ENCODE measurements at places on chromosomes 13 and 19.

GRCh38 chr19:44745341-44745831, 3.1 kb upstream of the BCL3 start:
- DNase-seq: no peak

DNA sequence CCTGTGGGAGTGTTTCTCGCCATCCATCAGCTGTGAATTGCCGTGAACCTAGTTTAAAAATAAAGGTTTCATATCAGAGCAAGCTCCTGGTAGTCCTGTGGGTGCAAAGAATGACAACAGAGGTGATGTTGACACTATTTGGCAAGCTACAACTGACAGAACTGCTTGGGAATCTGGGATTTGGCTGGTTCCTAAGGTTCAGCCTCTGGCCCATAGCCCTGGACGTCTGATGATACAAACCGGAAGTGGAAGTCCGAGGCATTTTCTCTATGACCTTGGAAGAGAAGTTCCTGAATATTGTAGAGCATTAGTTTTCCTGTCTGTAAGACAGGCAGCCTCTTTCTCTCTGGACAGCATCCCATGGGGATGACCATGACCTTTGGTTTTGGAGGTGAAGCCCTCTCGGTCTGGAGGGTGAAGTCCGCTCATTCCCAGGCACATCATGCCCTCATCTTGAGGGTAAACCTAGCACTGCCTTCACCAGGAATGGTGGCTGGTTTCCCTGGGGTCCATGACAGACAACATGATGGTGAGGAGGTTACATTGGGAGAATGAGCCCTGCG, 29.1 kb downstream of the GATAD2A start:
- DNase-seq: no peak

DNA sequence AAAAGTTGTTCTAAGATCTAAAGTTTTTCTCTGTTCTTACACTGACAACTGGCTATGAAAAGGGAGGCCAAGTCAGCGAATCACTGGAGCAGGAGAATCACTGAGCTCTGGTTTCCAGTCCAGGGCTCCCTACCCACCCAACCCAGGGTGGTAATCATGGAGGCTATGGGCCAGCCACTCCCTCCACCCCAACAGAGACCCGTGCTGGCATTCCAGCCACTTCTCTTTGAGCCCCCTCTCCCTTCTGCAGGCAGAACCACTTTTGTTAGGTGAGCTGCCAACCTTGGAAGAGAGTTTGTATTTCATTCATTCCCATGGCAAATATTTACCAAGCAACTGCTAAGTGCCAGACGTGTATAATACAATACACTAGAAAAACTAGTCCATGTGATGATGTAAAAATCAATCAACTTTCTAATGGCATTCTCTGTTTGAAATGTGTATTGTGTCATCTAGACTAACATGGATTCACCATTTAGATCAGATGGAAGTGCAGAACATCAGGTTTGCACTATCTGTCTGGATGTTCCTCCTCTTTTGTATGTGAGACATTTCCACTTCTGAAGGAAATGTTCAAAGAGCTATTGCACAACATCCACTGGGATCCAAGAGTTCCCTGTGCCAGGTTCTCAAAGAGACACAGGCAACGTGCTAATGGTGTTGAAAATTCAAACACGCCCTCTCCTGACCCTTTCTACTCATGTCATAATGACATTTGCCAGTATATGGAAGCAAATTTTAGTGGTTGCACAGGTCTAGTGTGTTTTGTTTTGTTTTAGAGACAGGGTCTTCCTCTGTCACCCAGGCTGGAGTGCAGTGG, 5.3 kb downstream of the MLNR start:
- peak; percentile 21 for DNase-seq

- DNase-seq: no peak
These were observed 14.7 kb downstream of the ATP11A start for GRCh38 chr13:112704308-112705145.

GRCh38 chr19:41323430-41324125, 13.6 kb downstream of the CCDC97 start:
- no peak for DNase-seq

GRCh38 chr13:78978381-78978998, 319.5 kb upstream of the OBI1 start:
- peak; percentile 25 for DNase-seq

- DNase-seq: no peak
These were observed 833.0 kb downstream of the DIAPH3 start for GRCh38 chr13:59330764-59331163.

GRCh38 chr13:92775658-92776057, 450.9 kb upstream of the GPC6 start:
- DNase-seq: no peak

DNA sequence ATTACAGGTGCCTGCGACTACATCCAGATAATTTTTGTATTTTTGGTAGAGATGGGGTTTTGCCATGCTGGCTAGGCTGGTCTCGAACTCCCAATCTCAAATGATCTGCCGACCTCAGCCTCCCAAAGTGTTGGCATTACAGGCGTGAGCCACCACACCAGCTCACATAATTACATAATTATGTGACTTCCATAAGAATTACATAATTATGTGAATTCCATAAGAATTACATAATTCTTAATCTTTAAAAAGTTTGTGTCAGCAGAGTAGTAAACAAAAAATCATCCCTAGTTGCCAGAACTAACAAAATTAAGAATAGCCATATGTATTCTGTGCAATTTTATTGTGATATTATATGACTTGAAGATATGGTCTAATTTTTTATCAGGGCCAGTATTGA, 25.6 kb downstream of the IFT88 start:
- DNase-seq: no peak

GRCh38 chr13:50631041-50631440, 212.5 kb downstream of the DLEU7 start:
- no peak for DNase-seq

- DNase-seq: no peak
These were observed 28.5 kb upstream of the PLEKHF1 start for GRCh38 chr19:29636553-29637360.

GRCh38 chr13:87207280-87208003, 463.7 kb upstream of the SLITRK5 start:
- no peak for DNase-seq

- no peak for DNase-seq
These were observed 11.4 kb downstream of the NDFIP2 start for GRCh38 chr13:79492313-79492798.

- no peak for DNase-seq
These were observed 709 bp downstream of the ATP8A2 start for GRCh38 chr13:25372284-25373081.

- DNase-seq: no peak
These were observed 145.1 kb downstream of the LACC1 start for GRCh38 chr13:44024846-44025195.

DNA sequence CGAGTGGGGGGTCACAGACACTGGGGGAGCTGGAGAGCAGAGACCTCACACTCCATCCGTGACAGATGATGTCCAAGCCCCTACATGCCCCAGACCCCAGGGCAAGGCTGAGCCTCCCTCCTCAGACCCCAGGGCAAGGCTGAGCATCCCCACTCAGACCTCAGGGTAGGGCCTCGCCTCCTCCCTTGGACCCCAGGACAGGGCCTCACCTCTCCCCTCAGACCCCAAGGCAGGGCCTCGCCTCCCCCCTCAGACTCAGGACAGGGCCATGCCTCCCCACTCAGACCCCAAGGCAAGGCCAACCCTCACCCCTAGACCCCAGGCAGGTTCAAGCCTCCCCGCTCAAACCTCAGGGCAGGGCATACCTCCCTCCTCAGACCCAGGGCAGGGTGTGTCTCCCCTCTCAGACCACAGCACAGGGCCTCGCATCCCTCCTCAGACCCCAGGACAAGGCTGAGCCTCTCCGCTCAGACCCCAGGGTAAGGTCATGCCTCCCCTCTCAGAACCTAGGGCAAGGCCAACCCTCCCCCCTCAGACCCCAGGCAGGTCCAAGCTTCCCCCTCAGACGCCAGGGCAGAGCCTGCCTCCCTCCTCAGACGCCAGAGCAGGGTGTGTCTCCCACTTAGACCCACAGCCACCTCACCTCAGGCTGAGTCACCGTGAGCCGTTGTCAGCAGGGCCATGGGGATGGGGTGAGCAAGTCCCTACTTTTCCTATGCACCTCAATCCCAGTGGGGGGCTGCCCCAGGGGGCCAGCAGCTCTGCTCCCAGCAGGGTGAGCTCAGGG, 1.7 kb upstream of the S1PR4 start:
- DNase-seq: no peak

- DNase-seq: no peak
These were observed 38.1 kb downstream of the NUFIP1 start for GRCh38 chr13:44951184-44951583.

DNA sequence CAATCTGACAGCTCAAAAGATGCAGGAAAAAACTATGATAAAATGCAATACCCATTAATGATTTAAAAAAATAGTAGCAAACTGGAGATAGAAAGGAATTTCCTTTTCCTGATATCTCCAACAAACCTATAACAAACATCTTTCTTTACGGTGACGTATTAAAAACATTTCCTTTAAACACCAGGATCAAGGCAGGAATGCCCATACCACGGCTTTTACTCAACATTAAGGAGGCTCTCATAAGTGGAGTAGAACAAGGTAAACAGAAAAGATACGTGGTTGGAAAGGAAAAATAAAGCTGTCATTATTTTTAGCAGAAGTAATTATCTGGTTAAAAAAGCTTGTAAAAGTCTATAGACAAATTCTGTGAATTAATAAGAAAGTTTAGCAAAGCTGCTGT, 61.1 kb downstream of the MIPEP start:
- no peak for DNase-seq

- no peak for DNase-seq
These were observed 15.3 kb upstream of the KCTD4 start for GRCh38 chr13:45216193-45216592.

DNA sequence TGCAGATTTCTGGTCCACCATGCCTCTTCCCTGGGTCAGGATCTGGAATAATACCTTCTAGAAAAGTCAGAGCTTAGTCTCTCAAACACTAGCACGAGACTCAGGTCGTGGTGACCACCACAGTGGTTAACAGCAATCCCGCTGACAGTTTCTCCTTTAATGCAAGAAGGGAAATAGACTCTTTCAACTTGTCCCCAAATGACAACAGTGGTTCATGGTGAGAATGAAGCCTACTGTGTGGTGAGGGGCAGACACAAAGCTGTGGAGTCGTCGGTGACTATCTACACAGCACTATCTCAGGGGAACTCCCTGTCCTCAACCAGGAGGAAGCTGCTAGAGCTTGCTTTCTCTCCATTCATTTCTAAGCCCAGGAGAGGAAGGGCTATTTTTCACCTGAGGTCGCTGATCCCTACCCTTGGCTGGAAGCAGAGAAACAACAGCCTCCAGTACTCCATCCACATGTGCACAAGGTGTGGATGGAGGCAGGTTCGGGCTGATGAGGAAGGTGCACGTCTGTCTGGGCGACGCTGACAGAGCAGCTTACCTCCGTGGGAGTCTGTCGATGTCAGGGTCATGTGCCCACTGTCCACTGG, 72.4 kb downstream of the STK24 start:
- no peak for DNase-seq

DNA sequence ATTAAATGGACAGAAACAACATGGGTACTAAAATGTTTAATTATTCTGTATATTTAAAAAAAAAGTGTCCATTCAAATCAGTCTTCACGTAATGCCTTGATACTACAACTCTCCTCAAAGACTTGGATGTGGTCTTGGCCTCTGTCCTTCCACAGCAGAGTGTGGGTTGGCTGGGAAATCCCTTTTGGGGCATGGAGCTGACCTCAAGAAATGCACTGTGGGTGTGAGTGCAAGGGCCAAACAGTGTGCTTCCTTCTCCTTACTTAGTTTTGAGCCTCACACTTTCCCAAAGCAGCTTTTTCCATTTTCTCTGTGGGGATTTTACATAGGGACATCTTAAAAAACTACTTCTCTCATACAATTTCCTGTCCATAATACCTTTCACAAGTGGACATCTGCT, 607.4 kb downstream of the EFNB2 start:
- no peak for DNase-seq

DNA sequence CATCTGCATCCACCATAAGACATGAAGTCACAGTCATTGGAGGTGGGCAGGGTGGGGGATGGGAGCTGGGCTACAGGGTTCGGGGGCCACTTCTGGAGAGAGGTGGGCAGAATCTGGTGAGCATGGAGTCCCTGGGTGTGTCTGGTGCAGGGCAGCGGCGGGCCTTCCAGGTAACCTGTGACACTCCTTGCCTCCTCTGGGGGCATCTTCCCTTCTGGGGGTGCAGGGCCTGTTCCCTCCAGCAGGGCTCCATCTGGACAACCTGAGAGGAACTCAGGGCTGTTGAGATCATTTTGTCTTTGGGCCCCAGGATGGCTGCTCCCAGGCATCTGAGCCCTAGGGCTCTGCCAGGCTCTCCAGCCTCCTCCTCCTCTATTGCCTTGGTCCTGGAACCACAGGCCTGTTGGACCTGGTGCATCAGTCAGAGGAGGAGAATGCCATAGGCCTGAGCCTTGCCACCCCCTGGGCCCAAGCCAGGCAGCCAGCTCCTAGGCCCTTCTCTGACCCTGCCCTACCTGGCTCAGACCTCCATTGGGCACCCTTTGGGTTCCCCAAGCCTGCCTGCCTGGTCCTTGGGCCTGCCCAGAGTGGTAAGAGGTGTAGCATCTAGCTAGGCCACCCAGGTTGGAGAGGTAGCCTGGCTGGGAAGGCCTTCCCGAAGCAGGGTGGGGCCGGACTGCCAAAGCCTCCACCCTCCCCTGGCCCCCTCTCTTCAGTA, 13.4 kb downstream of the LYL1 start:
- DNase-seq: no peak

DNA sequence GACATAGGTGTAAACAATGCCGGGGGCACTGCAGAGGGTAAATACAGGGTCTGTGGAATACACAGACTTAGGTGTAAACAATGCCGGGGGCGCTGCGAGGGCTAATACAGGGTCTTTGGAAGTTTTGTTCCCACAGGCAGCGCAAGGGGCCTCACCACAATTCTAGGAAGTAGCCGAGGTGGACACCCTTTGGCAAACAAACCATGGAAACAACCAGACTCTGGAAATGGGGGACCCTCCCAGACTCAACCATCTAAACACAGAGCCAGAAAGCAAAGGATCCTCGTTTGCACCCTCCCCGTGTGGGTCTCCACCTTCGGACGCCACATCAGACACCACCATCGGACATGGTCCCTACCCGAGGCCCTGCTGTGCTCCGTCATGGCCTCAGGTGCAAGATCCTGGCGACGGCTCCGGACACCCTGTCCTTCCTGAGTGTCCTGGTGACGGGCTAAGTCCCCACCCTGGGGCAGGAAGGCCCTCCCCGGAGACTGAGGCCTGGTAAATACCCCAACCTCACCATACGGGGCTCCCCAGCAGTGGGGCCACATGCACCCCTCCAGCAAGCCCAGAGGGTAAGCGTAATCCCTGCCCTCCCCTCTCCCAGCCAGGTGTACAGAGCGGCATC, 16.7 kb upstream of the PLPP2 start:
- no peak for DNase-seq

DNA sequence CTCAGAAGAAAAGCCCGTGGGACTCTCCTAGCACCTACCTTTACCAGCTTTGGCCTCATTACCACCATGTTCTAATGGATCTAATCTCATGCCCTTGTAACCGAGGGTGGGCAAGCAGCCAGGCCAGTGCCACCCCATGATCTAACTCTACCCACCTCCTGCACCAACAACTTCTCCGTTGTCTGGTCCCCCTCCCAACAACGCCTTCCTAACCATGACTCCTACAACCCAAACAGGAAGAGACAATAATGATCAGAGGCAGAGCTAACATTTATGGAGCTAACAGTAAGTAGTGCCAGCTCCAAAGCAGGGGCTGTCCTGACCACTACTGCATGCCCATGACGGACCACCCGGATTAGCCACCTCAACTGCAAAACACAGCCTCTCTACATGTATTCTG, 3.5 kb downstream of the USP12 start:
- no peak for DNase-seq

- DNase-seq: no peak
These were observed 206.3 kb downstream of the FOXO1 start for GRCh38 chr13:40460116-40460515.

GRCh38 chr13:56586976-56587375, 553.7 kb upstream of the PRR20A start:
- DNase-seq: no peak

GRCh38 chr19:12995596-12996405, 526 bp downstream of the NFIX start:
- no peak for DNase-seq

All from NCI-H774 (cell line).